ENCODE measurements at places on chromosomes 5 and 9.

- DNase-seq: no peak
These were observed 81.9 kb upstream of the ADAMTS2 start for GRCh38 chr5:179427032-179427675.

- DNase-seq: peak; percentile 9
These were observed 2.6 kb downstream of the FABP6 start for GRCh38 chr5:160231783-160232342.

GRCh38 chr5:142512043-142513042 lies 173.5 kb downstream of the FGF1 start:
- peak; percentile 62 for DNase-seq

DNA sequence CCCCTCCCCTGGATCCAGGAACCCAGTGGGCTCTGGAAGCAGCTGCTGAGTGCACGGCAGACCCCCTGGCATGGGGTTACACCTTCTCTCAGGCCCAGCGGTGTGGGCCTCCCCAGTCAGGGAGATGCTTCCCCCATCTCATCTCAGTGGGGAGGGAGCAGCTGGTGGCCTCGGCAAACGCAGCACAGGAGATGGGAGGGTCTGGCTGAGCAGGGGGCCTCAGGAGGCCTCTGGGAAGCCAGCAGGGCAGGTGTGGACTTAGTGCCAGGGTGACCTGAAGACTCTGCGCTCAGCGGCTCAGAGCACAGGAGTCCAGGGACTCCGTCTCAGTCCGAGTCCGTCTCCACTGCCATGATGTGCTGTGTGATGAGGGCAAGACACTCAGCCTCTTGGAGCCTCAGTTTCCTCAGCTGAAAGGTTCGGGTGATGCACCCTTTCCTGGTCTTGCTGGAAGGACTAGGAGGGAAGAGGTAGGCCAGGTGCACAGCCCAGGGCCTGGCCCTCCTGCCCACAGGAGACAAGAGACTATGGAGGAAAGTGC lies 100.6 kb downstream of the GTF3C4 start:
- no peak for DNase-seq

GRCh38 chr5:105616599-105616998 lies 2054.0 kb upstream of the NUDT12 start:
- DNase-seq: no peak

DNA sequence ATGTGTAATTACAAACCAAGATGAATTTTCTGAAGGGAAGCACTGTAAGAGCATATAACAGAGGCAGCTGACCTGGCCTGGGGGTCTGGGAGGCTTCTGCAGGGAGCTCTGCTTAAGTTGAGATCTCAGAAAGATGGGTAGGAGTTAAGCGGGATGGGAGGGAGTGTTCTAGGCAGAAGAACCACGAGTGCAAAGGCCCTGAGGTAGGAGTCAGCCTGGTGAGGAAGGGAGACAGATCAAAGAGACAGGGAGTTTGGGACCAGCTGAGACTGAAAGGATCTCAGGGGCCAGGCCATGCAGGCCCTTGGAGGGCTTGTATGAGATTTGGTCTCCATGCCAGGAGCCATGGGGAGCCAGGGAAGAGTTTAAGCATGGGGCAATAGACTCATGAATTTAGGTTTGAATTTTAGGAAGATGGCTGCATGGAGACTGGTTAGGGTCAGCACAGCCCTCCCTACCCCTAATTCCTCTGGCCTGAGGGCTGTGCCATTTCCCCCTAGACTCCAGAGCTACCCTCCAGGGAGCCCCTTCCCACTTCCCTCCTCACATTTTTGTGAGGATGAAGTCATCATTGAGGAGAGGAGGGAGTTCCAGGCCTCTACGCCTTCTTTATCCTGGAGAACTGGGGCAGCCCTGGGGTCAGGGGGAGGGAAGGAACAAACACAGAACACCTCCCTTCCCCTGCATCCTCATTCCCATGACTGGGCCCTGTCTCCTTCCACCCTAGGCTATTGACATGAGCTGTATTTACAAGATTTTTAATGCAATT lies 4.8 kb upstream of the ARAP3 start:
- no peak for DNase-seq

GRCh38 chr9:95570150-95570549 lies 53.4 kb upstream of the PTCH1 start:
- DNase-seq: peak; percentile 27

- no peak for DNase-seq
These were observed 4.5 kb downstream of the HCN1 start for GRCh38 chr5:45691656-45692055.

DNA sequence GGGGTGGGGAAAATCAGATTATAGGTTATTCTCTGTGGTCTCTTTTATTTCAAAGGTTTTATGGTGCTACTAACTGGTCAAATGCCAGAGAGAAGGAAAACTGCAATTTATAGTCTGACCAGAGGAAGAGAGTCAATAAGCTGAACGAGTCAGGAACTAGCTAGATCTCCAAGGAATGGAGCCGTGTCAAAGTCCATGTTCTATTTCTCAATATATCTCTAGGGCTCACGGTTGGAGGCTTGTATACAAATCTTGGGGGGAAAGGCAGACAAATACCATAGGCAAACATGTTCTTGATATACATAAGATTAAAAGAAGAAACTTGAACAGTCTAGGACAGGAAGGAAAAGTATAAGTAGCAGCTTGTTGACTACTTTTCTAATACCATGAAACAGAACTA lies 627.1 kb downstream of the PDE4D start:
- no peak for DNase-seq

DNA sequence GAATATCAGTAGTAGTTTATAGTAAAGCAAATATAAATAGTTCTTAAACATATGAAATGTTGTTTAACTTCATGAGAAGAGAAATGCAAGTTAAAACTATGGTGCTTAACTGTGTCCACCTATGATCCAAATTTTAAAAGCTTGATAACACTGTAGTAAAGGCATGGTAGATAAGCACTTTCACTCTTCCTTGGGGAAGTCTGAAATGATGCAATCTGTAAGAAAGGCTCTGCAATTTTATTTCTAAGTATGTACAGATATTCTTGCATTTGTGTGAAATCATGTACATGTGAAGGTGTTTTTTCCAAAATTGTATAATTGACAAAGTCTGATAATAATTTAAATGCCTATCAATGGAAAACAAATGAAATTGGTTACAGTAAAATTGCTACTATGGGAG lies 66.9 kb downstream of the SYK start:
- DNase-seq: peak; percentile 12

GRCh38 chr9:135924628-135925338 lies 17.4 kb upstream of the CAMSAP1 start:
- no peak for DNase-seq

DNA sequence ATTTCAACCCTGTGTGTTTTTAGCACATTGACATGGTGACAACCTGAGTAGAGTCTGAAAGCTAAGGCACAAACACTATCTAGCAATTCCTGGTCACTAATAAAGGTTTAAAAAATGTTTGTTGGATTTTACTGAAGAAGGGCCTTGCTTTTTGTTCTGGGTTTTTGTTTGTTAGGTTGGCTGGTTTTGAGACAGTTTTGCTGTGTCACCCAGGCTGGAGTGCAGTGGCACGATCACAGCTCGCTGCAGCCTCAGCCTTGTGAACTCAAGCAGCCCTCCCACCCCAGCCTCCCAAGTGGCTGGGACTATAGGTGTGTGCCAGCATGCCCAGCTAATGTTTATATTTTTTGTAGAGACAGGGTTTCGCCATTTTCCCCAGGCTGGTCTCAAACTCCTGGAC lies 39.0 kb downstream of the PRKACG start:
- no peak for DNase-seq

DNA sequence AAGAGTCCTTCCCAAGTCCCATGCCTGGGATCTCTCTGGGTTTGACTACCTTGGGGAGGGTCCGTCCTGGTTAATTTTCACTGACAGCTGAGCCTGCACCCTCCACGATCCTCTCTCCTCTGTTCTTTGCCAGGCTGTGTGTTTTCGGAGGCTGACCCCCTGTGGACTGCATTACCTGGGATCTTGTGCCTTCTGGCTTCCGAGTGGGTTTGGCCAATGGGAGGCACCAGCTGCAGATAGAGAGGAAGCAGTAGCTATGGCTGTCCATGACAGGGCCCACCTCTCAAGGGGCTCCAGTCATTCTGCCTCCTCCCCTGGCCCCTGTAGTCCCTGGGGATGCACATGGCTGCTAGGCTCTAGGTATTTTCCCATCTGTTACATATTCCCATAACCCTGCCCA lies 285.0 kb downstream of the DMRT2 start:
- DNase-seq: no peak

DNA sequence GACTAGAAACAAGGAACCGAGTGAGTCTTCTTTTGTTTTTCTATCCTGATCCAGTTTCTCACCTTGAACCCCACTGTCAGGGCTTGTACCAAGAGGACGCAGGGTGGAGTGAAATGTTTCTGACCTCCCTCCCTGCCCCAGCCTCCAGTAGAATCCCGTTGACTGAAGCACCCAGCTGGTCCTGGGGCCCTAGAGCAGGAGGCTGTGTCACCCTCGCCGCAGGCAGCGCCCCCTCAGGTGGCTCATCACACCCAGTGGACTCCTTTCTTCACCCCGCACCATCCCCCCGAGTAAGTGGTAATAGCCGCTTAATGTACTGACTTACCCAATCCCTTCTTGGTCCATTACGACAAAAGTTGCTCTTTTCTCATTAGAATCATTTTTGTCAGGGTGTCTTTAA lies 53.8 kb downstream of the MVB12B start:
- DNase-seq: no peak

DNA sequence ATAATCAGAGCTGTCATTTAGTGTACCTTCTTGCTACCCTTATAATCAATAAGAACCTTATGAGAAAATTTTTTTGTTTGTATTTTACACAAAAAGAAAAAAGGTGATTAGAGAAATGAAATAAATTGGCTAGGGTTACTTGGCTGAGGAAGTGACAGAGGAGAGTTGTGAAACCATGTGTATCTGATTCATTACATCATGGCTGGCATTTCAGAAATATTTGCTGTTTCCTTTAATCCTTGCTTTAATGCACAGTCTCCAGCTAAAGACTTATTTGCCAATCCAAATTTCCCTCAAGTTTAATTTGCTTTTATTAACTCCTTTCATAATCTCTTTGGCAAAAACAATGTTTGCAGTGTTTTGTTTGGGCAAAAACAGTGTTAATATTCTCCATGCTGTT lies 543.1 kb downstream of the KIF4B start:
- DNase-seq: no peak

- DNase-seq: no peak
These were observed 2067.2 kb upstream of the C9orf72 start for GRCh38 chr9:29640507-29640906.

DNA sequence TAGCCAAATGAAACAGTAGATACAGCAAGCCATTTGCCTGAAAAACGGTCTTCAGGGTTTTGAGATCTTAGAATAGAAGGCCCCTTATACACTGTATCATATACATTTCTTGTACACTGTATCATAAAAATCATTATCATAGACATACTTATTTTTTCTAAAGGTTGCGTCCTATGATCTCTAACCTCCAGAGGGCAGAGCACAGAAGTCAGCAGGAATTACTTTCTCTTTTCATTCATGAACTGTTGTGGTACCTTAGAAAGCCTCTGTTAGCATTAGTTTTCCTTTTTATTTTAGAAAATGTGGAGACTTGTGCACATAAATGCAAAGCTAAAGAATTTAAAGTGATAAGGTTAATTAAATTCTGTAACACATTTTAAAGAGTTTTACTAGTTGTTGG lies 115.4 kb downstream of the OXCT1 start:
- DNase-seq: no peak

- DNase-seq: peak; percentile 93
These were observed 157.8 kb downstream of the RGS3 start for GRCh38 chr9:113621309-113621791.

DNA sequence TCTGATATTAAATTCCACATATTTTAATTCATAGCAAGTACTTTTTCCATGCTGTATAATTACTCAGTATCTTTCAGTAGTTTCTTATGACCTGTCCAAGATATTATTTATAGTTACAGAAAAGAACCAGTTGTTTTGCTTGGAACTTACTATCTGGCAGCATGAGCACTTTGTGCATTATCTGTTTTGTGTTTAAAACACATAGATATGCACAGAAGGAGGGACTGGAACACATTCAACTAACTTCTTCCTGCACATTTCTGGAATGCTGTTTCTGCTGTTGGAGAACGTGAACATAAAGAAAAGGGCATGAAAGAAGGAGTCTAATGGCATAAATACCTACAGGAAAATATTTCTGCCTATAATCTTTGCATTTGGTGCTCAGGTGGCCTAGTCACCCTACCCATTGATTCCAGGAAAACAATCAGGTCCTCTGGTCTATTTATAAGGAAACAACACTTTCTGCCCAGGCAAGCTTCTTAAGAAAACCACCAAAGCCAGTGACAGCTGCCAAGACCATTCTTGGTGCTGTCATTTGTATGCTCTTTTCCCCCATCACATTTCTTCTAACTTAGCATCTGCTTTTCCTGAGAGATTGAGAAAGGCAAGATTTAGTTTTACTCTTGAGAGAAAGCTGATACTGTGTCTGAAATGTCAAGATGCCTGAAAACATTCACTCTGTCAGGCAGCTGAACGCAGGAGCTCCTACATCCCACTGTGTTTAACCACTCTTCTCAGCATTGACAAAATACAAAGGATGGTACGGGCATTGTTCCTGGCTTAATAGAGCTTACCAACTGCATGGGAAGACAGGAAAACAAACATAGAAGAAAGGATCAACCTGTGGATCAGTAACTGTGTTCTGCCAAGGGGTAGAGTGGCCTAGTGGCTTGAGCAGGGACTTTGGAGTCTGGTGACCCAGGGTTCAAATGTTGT lies 40.3 kb downstream of the RAB3C start:
- no peak for DNase-seq

GRCh38 chr9:31078175-31078574 lies 1306.3 kb upstream of the ACO1 start:
- DNase-seq: no peak

DNA sequence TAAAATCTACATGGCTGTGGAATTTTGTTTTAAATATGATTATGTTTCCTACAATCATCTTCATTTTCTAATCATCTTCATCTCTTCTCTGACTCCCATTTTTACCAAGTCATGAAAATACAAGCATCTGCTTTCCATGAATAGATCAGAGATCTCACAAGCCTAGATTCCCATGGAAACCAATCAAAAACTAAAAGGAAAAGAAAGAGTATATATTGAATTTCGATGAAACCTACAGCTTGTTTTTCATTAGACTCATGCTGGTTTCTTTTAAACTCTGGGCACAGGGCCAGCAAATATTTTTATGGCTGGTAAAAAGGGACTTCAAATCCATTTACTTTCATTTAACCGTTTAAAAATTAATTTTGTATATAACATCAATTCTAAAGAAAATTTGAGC lies 51.2 kb downstream of the INVS start:
- peak; percentile 44 for DNase-seq

DNA sequence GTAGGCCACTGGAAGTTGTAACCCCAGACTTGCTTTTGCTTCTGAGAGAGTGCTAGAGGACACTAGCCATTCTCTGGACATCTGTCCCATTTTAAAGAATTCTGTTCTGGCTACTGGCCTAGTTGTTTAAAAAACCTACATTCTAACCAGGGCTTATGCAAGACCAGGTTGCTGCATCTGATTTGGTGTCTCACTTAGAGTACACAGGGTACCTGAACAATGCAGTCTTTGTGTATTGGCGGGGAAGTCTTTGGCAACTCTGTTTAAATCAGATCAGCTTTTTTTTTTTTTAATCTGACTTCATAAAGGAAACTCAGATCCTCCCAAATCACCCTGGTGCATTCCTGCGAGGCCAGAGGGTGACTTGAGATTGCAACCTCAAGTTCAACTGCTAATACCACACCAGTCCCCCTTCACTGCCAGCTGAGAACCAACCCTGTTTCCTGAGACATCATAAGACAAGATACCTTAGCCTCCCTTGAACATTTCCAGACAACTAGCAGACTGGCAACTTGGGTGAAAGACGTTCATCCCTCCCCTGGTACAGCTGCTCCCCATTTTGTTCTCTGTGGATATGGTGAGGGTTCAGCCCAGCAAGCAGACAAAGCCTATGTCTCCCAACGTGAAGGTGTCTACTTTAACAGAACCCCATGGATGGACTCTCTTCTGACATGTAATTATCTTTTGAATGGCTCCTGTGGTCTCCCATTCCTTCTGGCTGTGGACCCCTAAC lies 27.0 kb downstream of the SKP1 start:
- DNase-seq: peak; percentile 49
